ENCODE measurements at places on chromosomes 1 and 21. TPM values are rescaled to one million over a fixed set of nuclear protein-coding genes. Genes with fewer than 3 reads are reported as not detected.

DNA sequence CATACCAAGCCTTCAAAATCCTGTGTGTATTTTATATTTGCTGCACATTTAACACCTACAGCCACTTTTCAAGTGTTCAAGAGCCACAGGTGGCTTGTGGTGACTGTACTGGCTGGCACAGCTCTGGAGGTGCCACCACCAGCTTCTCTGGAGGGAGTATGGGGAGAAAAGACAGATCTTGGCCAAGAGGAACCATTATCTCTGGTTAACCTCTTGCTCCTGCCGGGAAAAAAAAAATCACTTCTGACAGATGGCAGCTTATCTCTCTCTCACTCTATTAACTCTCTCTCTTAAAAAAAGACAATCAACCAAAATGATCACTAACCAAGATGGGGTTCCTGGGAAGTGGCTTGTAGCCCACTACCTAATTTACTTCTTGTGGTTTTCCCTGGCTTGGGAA lies 1.2 kb upstream of the RIIAD1 start:
- no peak for DNase-seq

OPRD1 gene
- 1.8 TPM for total RNA-seq

PLCH2 gene
- 0.54 TPM for total RNA-seq

- no peak for DNase-seq
These were observed 2.2 kb downstream of the OR10Z1 start for GRCh38 chr1:158607296-158607695.

Measured in sigmoid colon (tissue), 7 donors.